ENCODE measurements at places on chromosomes 2 and 18.

- DNase-seq, result no peak
Observed at GRCh38 chr2:163182764-163183354, 344.3 kb upstream of the KCNH7 start.

GRCh38 chr2:55729136-55729685, 35.6 kb upstream of the PNPT1 start:
- DNase-seq, result no peak

DNA sequence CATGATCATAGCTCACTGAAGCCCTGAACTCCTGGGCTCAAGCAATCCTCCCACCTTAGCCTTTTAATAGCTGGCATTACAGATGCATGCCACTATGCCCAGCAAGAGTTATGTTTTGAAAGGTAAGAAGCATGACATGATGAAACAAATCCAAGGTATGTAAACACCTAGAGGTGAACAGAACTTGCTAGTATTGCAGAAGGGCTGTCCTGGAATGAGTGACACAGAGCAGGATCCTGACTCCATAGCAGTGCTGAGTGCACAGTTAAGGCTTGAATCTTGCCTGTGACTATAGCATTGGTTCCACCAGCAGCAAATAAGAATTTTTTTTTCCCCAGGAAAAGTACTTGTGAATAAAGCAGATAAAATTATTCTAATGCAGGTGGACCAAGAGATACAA, 309.5 kb downstream of the PIK3C3 start:
- no peak for DNase-seq

DNA sequence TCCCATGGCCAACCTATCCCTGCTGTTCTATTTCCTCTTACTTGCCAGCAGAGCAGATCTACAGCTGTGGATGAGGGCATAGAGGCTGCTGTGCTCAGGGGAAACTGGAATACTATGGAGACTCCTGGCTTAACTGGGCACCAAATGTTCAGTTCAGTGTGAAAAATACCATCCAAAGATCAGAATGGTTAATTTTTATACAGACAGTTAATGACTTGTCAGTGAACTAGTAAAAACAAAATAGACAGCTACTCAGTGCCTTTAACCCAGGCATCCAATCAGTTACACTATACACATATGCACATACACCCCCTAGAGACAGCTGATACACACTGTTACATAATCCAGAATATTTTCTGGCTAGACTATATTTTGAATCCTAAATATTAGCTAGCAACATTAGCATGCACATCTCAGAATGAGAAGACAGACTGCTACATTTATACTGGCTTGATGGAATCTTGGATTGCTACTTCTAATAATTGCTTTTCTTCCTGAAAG, 59.1 kb upstream of the WIPF1 start:
- DNase-seq, result no peak

GRCh38 chr18:25223899-25224886, 127.8 kb downstream of the ZNF521 start:
- DNase-seq, result no peak

- no peak for DNase-seq
Observed at GRCh38 chr2:150608341-150608740, 120.9 kb upstream of the RND3 start.

- no peak for DNase-seq
Observed at GRCh38 chr2:54088191-54088634, 27.2 kb upstream of the ACYP2 start.

GRCh38 chr2:24399434-24400206, 39.3 kb upstream of the ITSN2 start:
- no peak for DNase-seq

- peak; percentile 57 for DNase-seq
Observed at GRCh38 chr2:39119732-39120520, 925 bp downstream of the SOS1 start.

DNA sequence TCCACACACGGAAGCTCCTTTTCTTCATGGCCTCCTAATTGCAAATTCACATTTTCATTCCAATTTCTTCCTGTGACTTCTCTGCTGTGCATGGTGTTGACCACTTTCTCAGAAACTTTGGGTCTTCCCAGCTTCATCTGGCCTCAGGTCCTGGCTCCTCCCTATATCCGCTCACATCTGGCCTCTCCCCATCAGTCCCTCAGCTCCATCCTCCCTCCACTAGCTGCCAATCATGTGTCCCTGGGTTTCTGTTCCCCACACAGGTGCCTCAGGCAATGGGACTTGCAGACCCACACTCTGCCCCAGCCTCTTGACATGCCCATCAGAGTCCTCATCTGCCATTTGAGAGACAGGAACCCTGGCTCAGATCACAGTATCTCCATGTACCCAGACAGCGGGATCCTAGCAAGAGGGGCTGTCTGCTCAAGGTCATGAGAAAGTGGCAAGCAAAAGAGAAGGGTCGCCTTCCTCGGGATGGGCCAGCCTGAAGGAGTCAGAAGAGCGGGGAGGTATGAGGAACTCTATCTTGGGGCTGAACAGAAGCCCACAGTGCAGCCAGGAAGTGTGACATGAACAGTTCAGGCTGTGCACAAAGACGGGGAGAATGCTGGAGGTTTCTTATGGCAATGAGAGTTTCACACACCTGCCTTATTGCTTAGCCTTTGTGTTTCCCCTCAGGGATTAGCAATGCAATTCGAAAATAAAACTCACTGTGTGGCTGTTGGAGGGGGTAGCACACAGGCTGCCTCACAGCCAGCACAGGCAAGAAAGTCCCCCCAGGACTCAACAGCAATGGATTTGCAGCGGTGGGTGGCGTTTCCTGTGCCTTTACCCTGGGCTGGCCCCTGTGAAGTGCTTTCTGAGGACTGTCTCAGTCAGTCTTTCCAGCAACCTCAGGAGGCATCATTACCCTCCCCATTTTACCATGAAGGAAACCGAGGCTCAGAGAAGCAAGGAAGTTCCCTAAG, 69.5 kb downstream of the COPS8 start:
- DNase-seq, result no peak

GRCh38 chr2:105777031-105777482, 32.3 kb downstream of the NCK2 start:
- DNase-seq, result no peak

DNA sequence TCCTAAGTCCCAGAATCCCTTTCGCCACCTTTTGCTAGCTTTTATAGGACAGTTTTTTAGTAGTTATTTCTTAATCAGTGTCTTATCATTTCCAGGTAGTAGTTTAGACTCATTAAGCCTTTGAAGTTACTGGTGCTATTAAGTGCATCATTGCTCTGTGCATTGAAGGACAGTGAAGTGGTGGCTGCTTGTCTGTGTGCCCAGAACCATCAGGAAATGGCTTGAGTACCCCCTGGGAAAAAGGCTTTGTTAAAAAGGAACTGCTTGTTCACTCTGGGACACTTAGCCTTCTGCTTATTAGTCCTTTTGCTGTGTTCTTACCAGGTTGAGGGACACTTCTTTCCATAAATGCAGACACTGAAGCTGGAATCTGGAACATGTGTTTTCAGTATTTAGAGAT, 30.0 kb downstream of the DTNA start:
- no peak for DNase-seq

DNA sequence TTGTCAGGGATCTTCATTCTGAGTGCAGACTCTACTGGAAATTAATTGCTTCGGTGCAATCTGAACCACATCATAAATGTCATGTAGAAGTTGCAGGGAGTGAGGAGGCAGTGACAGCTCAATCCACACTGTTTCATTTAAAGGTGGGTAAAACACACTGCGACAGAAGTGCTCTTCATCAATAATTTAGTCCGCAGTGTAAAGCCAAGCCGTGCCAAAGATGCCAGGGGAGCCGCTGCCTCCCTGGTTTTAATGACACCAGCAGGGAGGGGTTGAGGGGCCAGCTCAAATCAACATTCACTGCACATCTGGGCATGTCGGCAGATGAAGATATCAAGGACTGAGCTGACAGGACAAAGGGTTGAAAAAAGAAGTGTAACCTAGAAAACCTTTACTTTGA, 305.7 kb upstream of the VRK2 start:
- no peak for DNase-seq

Data from CD4-positive, alpha-beta T cell treated with Interleukin-6 at 100 ng/mL for 8 hours (primary cell).